ENCODE measurements at places on chromosomes 13 and 19. TPM values are rescaled to one million over a fixed set of nuclear protein-coding genes. Genes with fewer than 3 reads are reported as not detected.

- peak; percentile 42 for ATAC-seq
These were observed 14.4 kb downstream of the MICOS13 start for GRCh38 chr19:5665781-5666513.

Gene ERICH4
- total RNA-seq = not detected

DNA sequence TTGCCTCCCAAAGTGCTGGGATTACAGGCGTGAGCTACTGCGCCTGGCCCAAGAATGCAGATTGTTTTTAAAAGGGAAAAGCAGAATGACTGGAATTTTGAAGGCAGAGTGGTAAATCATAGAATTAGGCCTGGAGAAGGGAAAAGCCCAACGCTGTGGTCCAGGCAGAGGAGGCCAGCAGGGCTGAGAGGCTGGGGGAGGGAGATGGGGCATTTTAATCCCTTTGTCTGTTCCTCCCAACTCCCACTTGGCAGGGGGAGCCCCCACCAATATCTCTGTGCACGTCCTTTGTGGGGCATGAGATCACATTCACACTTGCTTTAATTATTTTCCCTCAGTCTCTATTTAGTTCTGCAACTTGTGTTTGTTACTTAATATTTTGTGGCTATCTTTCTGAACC lies 54.4 kb upstream of the RANBP3 start:
- no peak for ATAC-seq

- ATAC-seq = no peak
These were observed 3.5 kb downstream of the SSBP4 start for GRCh38 chr19:18422530-18423191.

DNA sequence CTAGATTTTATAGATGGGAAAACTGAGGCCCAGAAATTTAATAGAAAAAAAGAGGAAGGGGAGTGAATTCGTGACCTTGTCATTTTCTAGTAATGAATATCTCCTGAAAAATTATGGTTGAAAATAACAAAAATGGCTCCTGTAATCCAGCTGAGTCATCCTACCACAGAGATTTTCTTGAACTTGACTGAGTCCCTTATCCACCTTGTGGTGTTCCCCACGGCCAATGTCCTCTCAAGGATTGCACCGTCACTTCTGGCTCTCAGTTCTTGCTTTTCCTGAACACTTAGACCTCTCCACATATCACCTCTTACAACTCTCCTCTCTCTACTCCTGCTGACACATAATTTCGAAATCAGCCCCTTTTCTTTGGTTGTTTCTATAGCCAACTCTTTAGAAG lies 1.2 kb upstream of the KATNAL1 start:
- no peak for ATAC-seq

DNA sequence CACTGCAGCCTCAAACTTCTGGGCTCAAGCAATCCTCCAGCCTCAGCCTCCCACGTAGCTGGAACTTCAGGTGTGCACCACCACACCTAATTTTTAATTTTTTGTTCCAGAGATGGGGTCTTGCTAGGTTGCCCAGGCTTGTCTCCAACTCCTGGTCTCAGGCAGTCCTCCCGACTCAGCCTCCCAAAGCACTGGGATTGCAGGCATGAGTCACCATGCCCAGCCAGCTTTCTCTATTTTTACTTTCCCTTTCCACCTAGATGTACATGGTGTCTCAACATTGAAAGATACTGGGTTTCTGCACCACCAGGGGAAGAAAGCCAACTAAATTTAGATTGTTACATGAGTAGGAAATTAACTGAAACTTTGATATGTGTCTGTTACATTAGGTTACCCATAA lies 13.8 kb upstream of the ZNF846 start:
- ATAC-seq = no peak

- ATAC-seq = no peak
These were observed 910.6 kb upstream of the GPC6 start for GRCh38 chr13:92316030-92316429.

DNA sequence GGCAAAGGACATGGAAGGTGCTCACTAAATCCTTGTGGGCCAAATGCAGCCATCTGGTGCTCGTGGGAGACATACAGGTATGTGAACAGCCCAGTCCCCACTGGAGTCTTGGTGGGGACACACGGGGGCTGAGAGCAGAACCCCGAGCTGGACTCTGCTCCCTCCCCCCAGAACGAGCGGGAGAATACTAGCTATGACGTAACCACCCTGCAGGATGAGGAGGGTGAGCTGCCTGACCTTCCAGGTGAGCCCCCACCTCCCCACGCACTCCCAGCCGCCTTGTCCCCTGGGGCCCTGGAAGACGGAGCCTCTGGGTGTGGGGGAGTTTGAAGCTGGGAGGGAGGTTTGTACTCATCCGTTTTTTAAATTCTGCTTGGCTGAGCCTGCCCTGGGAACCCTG lies 13.5 kb upstream of the EBI3 start:
- no peak for ATAC-seq

GRCh38 chr19:16797876-16798275 lies 31.3 kb upstream of the SIN3B start:
- no peak for ATAC-seq
